ENCODE measurements at places on chromosomes 13 and 19.

DNA sequence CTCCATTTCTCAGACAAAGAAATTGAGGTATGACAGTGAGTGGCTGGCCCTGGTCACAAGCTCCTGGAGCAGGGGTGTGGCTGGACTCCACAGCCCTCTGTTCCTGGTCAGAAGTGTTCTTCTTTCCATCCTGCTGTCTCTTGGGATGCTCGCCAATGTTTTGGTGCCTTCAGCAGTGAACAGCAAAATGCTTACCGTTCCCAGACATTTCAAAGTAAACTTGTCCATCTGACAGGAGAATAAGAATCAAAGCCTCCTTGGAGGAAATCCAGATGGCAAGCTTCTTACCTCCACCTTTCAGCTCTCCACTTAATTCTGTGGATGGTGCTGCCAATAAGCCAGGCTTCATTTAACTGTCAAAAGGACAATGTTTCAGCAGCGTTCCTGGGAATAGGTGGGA lies 954.1 kb downstream of the UQCRFS1 start:
- DNase-seq, result no peak

DNA sequence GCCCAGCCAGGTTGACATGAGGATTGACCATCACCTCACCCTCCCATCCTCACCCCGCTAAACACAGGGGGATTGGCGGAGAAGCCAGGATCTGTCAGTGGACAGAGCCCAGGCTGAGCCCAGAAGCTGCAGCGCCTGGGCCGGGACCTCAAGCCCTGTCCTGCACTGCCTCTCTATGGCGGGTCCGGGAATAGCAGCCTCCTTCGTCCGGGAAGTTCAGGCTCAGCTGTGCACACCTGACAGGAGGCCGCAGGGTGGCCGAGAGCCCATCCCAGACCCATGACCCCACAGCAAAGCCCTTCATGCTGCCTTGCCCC lies 67.8 kb downstream of the SPACA7 start:
- peak; percentile 2 for DNase-seq

GRCh38 chr13:110501188-110501587 lies 60.3 kb downstream of the RAB20 start:
- no peak for DNase-seq

DNA sequence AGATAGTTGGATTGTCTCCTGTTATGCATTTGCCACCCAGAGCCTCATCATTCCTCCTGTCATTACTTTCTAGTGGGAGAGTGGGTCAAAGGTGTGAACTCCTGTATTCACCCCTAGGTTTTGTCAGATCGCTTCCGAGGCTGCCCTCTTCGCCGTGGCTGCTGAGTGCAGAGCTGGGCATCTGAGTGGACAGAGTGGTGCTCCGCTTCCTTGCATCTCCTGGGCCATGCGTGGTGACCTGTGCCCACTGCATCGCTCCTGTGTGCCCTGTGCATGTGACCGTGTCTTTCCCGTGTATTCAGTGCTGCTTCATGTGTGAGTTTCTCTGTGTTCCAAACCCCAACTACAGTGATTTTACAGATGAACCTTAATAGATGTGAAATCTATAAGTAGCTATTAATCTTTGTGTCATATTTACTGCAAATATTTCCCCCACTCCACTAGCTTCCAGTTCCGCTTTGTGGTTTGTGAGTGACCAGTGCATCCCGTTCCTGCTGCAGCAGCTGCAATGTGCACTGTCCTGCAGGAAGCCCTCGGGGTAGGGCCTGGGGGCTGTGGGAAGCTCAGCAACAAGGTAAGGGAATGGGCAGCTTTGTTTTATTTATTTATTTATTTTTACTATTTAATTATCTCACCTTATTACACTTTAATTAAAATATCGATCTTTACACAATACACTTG lies 53.1 kb downstream of the C13orf46 start:
- DNase-seq, result no peak

DNA sequence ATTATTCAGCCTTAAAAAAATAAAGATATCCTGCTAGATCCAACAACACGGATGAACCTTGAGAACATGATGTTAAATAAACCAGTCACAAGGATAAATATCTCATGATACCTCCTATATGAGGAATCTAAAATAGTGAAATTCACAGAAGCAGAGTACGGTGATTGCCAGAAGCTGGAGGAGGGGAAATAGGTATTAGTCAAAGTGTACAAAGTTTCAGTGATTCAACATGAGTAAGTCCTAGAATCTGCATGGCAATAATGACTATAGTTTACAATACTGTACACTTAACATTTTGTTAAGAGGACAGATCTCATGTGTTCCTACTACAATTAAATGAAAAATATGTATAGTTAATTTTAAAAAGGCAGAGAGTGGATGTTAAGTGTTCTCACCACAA lies 206.6 kb upstream of the SLC10A2 start:
- DNase-seq, result no peak

GRCh38 chr19:53867225-53868090 lies at the start of gene MYADM:
MYADM (plus strand) TSS chr19:53867883; CDS start chr19:53873530, 5,647 bp downstream.
- DNase-seq, result peak; percentile 98

- DNase-seq, result no peak
These were observed 3.7 kb downstream of the GGACT start for GRCh38 chr13:100584896-100585295.

GRCh38 chr19:4032436-4032835 lies 24.9 kb downstream of the PIAS4 start:
- DNase-seq, result no peak

DNA sequence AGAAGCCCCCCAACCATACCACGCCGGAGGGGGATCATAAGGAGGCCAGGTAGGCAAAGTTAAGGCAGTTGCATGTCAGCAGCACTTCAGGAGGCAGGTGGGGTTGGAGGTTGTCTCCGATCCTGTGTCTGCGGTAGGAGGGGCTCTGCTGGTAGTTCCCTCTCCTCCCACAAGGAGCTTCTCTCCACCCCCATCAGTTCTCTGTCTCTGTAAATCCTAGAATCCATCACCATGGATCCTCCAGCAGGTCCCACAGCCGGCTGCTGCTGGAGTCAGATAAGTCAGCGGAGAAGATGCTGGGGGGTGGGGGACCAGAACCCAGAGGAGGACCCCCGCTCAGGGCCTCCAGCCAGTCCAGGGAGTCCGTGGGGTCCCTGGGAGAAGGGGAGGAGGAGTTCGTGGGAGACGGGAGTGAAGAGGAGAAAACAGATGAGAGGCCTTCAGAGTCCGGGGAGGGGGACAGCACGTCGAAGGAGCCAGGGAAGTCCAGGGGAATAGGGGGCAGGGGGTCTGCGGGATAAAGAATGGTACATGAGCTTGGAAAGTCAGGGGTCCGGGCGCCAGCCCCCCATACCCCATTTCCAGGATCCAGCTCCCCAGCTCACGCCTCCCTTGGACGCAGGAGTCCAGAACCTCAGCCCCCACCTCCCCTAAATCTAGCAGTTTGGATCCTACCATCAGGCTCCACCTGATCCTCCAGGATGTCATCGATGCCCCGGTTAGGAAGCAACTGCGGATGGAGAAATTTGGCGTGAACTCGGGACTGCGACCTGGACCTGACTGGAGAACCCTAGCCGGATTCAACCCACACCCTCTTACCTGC lies 6.3 kb downstream of the MAMSTR start:
- no peak for DNase-seq

DNA sequence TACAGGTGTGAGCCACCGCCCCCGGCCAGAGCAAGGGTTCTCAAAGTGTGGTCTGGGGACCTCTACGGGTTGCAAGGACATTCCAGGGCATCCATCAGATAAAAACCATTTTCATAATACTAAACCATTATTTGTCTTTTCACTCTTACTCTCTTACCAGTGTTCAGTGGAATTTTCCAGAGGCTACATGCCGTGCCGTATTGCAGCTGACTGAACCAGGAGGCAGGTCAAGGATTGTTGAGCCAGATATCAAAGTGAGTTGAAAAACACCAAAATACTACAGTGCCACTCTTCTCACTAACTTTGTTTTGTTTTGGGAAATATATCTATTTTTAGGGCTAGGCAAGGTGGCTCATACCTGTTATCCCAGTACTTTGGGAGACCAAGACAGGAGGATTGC lies 7.2 kb upstream of the PNMA8B start:
- DNase-seq, result no peak
